ENCODE measurements at places on chromosomes 2 and 18.

DNA sequence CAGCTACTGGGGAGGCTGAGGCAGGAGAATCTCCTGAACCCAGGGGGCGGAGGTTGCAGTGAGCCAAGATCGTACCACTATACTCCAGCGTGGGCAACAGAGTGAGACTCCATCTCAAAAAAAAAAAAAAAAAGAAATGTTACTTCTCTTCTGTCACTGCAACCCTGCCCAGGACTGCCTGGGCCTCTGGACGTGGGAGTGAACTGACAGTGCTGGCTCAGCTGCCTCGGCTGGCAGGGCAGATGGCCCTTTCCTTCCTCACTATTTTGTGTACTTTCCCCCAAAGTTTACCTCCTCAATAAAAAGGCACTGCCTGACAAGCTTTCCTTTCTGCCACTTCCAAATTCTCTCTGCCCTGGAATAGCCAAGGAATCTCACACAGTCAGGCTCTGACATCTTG lies 12.5 kb upstream of the GPR155 start:
- DNase-seq: no peak

DNA sequence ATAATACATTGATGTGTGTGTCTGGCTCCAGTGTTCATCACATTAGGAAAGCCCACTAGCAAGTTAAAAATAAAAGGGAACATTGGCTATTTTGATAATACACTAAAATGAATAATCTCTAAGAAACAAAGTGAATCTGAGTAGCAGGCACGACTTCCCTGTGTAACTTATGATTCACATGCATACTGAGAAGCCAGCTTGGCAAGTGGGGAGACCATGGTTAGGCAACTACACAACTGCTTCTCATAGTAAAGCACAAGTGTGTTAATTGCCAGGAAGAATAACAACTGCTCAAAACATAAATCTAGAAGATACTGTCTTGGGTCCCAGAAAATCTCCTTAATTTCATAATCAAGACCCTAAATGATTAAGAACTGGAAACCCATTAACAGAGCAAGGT lies 4.0 kb downstream of the MYO5B start:
- no peak for DNase-seq

DNA sequence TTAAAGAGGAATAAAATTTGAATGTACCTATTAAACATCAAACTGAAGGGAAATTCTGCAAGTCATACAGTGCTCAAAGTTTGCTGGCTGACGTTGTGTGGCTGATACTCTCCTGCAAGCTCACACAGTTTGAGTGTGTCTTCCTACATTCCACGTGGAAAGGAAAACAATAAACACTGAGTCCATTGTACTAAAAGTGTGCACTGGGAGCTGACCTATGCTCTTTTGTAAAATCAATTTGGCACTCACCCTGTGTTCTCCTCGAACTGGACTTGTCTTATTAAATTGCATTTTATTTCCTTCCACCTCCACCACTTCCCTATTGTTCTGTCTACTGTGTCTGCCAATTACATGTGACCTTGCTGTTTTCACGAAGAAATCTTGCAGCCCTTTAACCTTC lies 458.0 kb downstream of the CPS1 start:
- DNase-seq: no peak

GRCh38 chr2:46547223-46548102 lies 68.1 kb downstream of the TMEM247 start:
- no peak for DNase-seq

- DNase-seq: no peak
Observed at GRCh38 chr2:162103443-162104009, 29.5 kb upstream of the DPP4 start.

GRCh38 chr2:147659051-147659450 lies 185.8 kb upstream of the ACVR2A start:
- DNase-seq: no peak
